ENCODE measurements at places on chromosomes 7 and 10. TPM values are rescaled to one million over a fixed set of nuclear protein-coding genes. Genes with fewer than 3 reads are reported as not detected.

SUGCT gene
- total RNA-seq: 16.5 TPM

PON3 gene
- total RNA-seq: under 0.01 TPM

SEC23IP gene
- total RNA-seq: 21.3 TPM

- peaks cover 31% of the 10 kb centered on the region for H3K27me3 ChIP-seq
- no peaks in the 10 kb centered on the region for H3K36me3 ChIP-seq
- DNase-seq: no peak
- no peak overlapping the region for H3K27ac ChIP-seq
- no peak overlapping the region for H3K4me3 ChIP-seq
- H3K4me1 ChIP-seq: no peaks in the 10 kb centered on the region
Observed at GRCh38 chr7:1666317-1666822, 3.7 kb upstream of the ELFN1 start.

DNA sequence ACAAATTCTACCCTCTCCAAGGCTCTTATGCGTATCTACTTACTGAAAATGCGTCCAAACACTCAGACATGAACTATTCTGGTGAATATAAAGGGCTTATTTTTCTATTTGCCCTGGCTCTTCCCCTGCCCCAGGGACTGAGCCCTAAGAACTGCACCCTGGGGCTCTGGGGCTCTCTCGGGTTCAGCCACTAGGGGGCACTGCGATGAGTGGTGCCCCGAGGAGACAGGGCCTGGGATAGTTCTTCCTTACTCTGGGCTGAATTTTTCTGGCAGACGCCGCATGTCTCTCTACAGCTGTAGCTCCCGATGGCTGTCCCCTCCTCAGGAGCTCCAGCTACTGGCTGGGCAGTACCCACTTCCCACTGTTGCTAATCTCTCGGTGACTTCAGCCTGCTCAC lies 30.8 kb upstream of the GSDME start:
- peaks cover 1% of the 10 kb centered on the region for H3K36me3 ChIP-seq
- H3K27ac ChIP-seq: no peak overlapping the region
- DNase-seq: no peak
- no peaks in the 10 kb centered on the region for H3K27me3 ChIP-seq

- no peaks in the 10 kb centered on the region for H3K4me1 ChIP-seq
- H3K36me3 ChIP-seq: no peaks in the 10 kb centered on the region
- H3K27ac ChIP-seq: no peak overlapping the region
Observed at GRCh38 chr10:23381298-23382040, 36.9 kb upstream of the C10orf67 start.

GRCh38 chr10:25457552-25457951 lies 282.8 kb downstream of the GPR158 start:
- no peaks in the 10 kb centered on the region for H3K4me1 ChIP-seq
- no peaks in the 10 kb centered on the region for H3K27me3 ChIP-seq
- H3K36me3 ChIP-seq: no peaks in the 10 kb centered on the region
- no peak overlapping the region for H3K27ac ChIP-seq

- H3K4me3 ChIP-seq: no peak overlapping the region
- no peaks in the 10 kb centered on the region for H3K36me3 ChIP-seq
- peaks cover 6% of the 10 kb centered on the region for H3K4me1 ChIP-seq
- no peaks in the 10 kb centered on the region for H3K27me3 ChIP-seq
Observed at GRCh38 chr10:13759168-13759567, 172.4 kb downstream of the PRPF18 start.

GRCh38 chr10:9877978-9878377 lies 1139.7 kb upstream of the CELF2 start:
- no peaks in the 10 kb centered on the region for H3K27me3 ChIP-seq
- no peak overlapping the region for H3K4me3 ChIP-seq
- no peak overlapping the region for H3K27ac ChIP-seq
- H3K36me3 ChIP-seq: no peaks in the 10 kb centered on the region
- H3K4me1 ChIP-seq: no peaks in the 10 kb centered on the region
- DNase-seq: no peak

- H3K36me3 ChIP-seq: peaks cover 15% of the 10 kb centered on the region
- H3K4me1 ChIP-seq: peaks cover 16% of the 10 kb centered on the region
- no peak for DNase-seq
- H3K4me3 ChIP-seq: no peak overlapping the region
- H3K27me3 ChIP-seq: no peaks in the 10 kb centered on the region
- H3K27ac ChIP-seq: no peak overlapping the region
Observed at GRCh38 chr7:6157685-6158423, 114.6 kb downstream of the CYTH3 start.

DNA sequence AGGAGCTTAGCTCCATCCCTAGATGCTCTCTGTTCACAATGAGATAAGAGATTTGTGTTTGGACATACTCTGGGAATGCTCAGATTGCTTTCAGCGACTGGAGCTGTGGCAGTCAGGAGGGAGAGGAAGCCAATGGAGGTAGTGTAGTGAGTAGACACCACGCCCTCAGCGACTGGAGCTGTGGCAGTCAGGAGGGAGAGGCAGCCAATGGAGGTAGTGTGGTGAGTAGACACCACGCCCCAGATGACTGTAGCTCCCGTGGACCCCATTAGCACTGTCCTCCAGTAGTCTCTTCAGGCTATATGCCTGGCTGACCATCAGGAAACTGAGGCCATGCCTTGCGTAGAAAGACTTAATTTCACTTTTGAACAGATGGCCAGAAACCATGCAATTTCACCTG lies 1033.8 kb downstream of the NRG3 start:
- no peaks in the 10 kb centered on the region for H3K36me3 ChIP-seq
- no peak overlapping the region for H3K27ac ChIP-seq
- no peaks in the 10 kb centered on the region for H3K4me1 ChIP-seq
- no peak overlapping the region for H3K4me3 ChIP-seq
- no peaks in the 10 kb centered on the region for H3K27me3 ChIP-seq

GRCh38 chr10:16653224-16653623 lies 131.5 kb upstream of the C1QL3 start:
- no peaks in the 10 kb centered on the region for H3K27me3 ChIP-seq
- H3K27ac ChIP-seq: no peak overlapping the region
- H3K36me3 ChIP-seq: no peaks in the 10 kb centered on the region
- no peak overlapping the region for H3K4me3 ChIP-seq
- no peak for DNase-seq
- H3K4me1 ChIP-seq: no peaks in the 10 kb centered on the region

GRCh38 chr10:44008270-44008916 lies 359.7 kb upstream of the ZNF32 start:
- no peak overlapping the region for H3K4me3 ChIP-seq
- no peak overlapping the region for H3K27ac ChIP-seq
- H3K27me3 ChIP-seq: peaks cover 16% of the 10 kb centered on the region
- DNase-seq: peak; percentile 63
- H3K36me3 ChIP-seq: no peaks in the 10 kb centered on the region

DNA sequence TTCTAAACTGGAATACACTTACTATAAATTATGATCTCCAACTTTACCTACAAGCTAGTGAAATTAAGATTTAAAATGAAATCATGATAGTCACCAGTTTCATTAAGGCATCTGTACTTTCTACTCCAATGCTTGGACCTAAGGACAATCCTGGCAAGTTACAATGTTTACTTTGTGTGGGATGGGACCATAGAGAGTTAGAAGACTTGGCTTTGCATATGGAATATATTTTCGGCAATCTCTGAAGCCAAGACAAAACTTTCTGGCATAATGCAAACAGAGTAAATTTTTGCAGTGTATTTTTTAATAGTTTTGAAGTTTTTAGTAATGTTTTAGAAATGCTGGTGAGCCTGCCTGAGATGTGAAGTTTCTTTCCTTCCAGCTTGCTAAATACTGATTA lies 248.9 kb downstream of the ABCA13 start:
- no peak for DNase-seq
- no peaks in the 10 kb centered on the region for H3K36me3 ChIP-seq
- H3K27me3 ChIP-seq: no peaks in the 10 kb centered on the region
- H3K4me3 ChIP-seq: no peak overlapping the region
- H3K27ac ChIP-seq: no peak overlapping the region
- no peaks in the 10 kb centered on the region for H3K4me1 ChIP-seq

DNA sequence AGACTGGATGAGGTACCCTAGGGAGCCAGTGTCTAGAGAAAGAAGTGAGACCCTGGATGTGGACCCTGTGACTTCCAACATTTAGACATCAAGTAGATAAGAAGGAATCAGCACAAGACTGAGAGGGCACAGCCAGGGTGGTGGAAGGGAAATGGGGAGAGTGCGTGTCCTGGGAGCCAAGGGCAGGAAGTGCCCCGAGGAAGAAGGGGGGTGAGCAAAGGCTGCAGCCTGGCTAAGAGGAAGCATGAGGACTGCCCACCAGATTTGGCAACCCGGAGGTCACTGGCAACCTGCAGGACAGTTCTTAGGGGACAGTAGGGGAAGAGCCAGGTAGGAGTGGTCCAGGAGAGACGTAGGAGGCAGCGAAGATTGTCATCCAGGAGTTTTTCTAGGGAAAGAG lies 14.8 kb downstream of the COL13A1 start:
- peaks cover 19% of the 10 kb centered on the region for H3K4me1 ChIP-seq
- H3K4me3 ChIP-seq: no peak overlapping the region
- DNase-seq: no peak

GRCh38 chr10:50624866-50625501 lies 1.2 kb upstream of the SGMS1 start:
- H3K4me1 ChIP-seq: peaks cover 2% of the 10 kb centered on the region
- peak; percentile 67 for DNase-seq
- no peaks in the 10 kb centered on the region for H3K27me3 ChIP-seq
- H3K27ac ChIP-seq: peak overlapping the region; percentile 90
- H3K4me3 ChIP-seq: peak overlapping the region; percentile 85
